ENCODE measurements at places on chromosomes 4 and X.

GRCh38 chr4:183445097-183445428 is 627 bp downstream of the CDKN2AIP start:
- DNase-seq: no peak

GRCh38 chrX:151676196-151676595 is 19.1 kb upstream of the PRRG3 start:
- DNase-seq: no peak

DNA sequence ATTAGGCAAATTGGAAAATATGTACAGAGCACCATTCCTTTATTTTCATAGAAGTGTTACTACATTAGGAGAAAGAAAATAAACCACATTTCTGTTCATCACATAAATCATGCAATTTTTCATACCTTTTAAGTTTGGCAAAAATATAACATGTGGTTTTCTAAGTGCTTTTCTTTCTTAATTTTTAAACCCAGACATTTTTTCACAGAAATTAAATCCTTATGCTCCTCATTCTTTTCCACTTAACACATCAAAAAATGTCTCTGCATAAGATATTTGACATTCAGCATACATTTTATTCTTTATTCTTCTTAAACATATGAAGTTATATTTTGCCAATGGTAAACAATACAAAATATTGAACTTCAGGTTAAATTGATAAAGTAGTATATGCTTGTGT is 826.6 kb upstream of the SLIT2 start:
- no peak for DNase-seq

DNA sequence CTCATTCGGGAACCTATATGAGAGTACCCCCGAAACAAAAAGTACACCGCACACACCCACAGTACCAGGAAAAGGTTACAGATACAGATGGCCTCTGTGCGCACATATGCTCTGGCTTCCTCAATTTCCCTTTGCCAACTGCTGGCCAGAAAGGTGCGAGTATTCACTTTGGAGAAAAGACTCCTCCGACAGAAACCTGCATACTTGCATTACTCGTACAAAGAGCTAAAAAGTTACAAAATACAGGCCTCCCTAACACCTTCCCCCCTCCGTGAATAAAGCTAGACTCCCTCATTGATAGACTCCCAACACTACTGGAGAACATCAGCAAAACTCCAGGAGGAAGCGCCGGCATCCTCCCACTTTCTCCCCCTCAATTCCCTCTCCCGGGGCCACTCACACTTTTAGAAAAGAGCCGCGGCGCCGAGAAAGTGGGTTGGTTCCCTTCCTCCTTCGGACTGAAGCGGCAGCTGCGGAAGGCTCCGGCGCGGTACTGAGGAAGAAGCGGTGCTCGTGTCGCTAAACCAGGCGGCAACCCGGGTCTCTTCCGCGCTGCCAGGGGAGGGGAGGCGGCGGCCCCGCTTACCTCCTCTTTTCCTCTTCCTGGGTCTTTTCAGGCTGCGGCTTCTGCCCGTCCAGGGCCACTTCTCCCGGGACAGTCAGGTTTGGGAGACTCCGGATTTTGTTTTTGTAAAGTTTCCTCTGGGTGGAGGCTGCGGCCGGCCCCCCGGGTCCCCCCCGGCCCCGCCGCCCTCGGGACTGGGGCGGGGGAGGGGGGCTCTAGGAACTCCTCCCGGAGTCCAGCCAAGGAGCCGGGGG is 1.1 kb downstream of the FBXW7 start:
- DNase-seq: peak; percentile 34

DNA sequence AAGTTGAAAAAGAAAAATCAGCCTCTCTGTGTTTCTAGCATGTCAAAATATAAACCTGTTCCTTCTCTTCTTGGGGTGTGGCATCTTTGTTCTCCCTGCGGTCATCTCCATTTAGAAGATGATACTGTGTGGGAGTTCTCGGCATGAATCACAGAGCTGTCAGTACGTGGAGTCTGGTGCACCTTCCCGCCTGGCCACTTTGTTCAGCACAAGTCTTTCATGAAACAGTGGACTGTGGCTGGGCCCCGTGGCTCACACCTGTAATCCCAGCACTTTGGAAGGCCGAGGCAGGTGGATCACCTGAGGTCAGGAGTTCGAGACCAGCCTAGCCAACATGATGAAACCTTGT is 166.5 kb downstream of the MAML3 start:
- no peak for DNase-seq

DNA sequence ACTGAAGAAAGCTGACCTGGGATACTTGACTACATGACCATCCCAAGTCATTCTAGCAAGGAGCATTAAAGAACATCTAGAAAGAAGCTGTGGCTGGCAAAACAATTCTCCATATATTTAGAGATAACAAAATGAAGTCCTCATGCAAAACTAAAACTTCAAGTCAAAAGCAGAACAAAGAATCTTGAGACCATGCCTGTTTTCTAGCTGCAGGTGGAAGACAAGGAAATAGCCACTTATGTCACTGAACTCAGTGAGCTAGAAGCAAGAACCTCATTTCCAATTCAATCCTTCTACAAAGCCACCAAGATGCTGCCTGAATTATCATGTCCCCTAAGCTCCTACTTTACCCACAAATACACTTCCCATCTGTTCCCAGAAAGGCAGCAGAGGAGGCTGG is 13.8 kb downstream of the USP46 start:
- no peak for DNase-seq

DNA sequence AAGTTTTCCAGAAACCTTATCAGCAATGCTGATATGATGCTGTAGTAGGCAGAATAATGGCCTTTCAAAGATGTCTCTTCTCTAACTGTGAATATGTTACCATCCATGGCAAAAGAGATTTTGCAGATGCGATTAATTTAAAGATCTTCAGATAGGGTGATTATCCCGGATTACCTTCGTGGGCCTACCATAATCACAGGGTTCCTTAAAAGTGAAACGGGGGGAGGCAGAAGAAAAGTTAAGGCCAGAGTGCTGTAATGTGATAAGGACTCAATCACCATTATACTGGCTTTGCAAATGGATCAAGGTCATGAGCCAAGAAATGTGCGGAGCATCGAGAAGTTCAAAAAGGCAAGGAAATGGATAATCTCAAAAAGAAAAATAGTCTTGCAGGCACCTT is 459.6 kb downstream of the CCSER1 start:
- no peak for DNase-seq

DNA sequence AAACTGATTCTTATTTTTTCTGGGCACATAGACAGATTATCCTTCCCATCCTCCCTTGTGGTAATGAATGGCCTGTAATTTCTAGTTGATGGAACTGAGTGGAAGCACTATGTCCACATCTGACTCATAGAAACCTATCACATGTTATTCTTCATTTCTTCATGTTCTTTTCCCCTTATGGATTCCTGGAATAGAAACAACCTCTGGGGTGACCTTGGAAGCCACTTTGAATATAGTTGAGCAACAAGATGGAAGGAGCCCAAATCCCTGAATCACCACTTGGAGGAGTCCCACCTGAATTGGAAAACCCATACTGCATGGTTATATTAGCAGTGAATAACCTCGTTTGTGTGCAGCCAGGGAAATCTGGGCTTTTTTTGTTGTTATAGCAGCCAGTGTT is 137.8 kb downstream of the MID1IP1 start:
- DNase-seq: no peak

DNA sequence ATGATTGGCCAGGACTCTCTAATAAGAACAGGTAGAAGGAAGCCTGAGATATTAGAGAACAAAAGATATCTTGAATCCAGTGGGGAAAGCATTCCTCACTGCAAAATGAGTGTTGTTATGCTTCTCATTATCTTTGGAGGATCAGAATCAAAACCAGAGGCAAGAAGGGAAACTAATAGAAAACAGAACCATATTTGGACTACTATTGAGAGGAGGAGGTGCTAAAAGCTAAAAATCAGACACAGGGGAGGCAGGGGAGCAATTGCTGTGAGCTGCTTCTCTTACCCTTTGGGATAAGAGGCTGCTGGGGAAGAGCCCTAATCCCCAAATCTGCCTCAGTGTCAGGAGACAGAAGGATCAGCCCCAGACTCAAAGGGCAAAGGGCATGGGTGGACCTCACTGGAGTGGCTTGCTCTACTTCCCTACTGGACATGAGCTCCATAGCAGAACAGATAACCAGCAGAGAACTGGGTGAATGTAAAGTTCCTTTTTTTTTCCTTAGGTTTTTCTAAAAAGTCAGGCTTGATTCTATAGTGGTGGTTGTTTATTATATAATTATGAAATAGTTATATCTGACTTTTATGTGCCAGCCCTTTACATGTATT is 60.1 kb downstream of the SEPTIN11 start:
- DNase-seq: no peak

DNA sequence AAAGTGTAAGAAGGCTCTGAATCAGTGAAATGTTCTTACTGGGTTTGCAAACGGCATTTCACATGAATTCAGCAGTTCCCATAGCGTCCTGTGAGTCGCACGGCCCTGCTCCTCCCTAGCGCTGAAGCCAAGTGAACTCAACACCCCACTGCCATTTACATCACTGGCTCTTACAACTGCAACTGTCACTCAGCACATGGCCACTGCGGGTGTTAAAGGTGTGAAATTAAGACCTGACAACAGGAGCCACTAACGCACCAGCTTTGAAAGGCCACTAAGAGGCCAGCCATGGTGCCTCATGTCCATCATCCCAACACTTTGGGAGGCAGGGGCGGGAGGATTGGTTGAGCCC is 31.7 kb downstream of the RNF212 start:
- DNase-seq: no peak

GRCh38 chr4:26812049-26812714 is 48.5 kb upstream of the STIM2 start:
- DNase-seq: no peak

- DNase-seq: no peak
Measured at GRCh38 chr4:121675715-121676114, 21.1 kb downstream of the ANXA5 start.

DNA sequence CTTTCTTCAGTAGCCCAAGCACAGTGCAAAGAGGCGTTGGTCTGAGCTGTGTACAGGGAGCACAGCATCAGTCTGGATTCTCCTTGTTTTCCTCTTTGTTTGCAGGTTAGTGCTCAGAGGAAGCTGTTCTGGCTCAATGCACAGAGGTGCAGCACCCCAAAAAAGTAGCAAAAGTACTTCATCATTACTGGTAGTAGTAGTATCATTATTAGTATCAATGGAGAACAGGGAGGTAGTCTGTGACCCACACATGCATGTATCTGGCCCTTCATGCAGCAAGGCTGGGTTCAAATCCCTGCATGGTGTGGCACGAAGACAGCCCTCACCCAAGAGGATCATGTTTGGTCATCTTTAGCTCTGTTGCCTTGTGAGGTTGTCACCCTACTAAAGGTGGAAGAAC is 68.7 kb downstream of the CXXC4 start:
- DNase-seq: no peak

GRCh38 chrX:65587616-65588526 is 53.3 kb upstream of the LAS1L start:
- no peak for DNase-seq

GRCh38 chr4:33566649-33567048 is 2677.7 kb downstream of the ARAP2 start:
- DNase-seq: no peak

DNA sequence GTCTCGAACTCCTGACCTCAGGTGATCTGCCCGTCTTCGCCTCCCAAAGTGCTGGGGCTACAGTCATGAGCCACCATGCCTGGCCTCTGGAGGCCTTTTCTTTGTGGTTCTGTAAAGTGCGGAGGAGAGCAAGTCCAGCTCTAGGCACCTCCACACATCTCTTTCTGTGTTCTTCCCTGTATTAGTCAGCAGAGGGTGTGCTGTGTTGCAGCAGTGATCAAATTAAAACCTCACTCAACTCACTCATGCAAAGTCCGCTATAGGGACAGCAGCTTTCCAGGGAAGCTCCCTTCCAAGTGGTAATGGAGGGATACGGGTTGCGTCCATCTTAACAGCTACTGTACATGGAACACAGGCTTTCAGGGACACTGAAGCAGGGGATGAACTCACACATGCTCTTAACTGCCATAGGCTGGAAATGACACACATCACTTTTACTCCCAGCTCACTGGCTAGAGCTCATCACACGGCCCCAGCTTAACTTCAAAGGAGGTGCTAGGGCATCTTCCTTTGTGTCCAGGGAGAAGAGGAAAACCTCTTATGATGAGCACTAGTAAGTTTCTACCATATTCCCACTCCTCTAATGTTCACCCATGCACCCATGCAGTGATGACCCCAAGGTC is 36.0 kb upstream of the CCNG2 start:
- DNase-seq: no peak

- DNase-seq: no peak
Measured at GRCh38 chr4:153668647-153669046, 15.4 kb upstream of the TLR2 start.

DNA sequence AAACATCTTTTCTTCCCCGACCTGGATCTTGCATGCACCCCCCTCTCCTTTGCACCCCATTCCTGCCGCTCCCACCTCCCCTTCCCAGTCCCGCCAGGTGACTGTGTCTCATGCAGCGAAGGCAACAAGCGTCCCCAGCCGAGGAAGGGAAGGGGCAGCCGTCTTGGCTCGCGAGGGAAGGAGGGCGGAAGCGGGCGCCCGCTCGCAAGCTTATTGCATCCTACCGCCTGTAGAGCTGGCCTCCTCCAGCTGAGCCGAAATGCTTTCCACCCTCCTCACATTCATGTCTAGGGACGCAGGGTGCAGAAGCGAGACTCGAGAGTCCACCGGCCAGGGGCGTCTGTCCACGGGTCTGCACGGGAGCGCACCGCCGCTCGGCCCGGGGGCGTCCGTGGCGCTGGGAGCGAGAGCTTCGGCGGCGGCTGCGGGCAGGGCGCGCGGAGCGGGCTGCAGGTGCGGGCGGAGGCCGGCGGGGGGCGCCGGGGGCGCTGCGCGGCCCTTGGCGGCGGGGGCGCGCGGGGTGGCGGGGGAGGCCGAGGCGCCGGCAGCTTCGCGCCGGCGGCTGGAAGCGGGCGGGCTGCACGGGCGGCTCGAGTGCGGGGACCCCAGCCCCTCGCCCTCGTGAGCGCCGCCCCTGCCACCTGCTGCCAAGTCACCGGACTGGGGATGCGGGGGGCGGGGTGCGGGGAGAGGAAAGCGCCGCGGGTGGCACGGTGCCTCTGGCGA is at the start of gene KCNIP4:
Gene KCNIP4, minus strand, starts transcription at position 426 of the 726 bp plus-strand sequence.
- no peak for DNase-seq

- DNase-seq: no peak
Measured at GRCh38 chr4:108430921-108431320, 189.5 kb upstream of the RPL34 start.

DNA sequence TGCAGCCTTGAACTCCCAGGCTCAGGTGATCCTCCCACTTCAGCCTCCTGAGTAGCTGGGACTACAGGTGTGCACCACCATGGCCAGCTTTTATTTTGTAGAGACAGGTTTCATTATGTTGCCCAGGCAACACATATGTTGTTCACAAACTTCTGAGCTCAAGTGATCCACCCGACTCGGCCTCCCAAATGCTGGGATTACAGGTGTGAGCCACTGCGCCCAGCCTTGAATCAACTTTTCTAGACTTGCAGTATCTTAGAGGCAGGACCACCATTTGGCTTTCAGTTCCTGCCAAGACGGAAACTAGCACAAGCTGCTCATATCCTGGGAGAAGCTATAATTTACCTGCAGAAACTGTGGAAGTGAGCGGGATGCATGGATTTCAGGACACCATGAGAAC is 19.9 kb downstream of the NAT8L start:
- DNase-seq: no peak

All from activated CD4-positive, alpha-beta T cell treated with anti-CD3 and anti-CD28 coated beads, Interleukin-2, amount 50 U/mL, for 4 hours (primary cell).